GM18507 (cell line): ENCODE measurements at places on chromosomes 12 and 14.

DNA sequence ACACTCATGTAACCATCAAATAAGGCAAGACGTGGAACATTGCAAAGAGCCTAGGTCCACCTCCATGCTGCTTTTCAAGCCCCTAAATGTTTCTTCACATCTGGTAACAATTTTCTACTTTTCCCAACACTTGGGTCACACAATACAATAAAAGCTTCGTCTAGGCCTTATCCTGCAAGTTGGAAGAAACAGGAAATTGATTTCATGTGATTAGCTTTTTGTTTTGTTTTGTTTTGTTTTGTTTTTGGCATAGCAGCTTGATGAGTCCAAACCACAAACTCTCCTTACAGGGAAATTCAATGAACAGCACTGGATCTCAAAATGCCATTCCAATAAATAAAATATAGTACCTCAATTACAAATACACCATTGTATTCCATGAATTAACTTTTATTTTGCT is 19.3 kb downstream of the TAS2R50 start:
- DNase-seq: no peak

DNA sequence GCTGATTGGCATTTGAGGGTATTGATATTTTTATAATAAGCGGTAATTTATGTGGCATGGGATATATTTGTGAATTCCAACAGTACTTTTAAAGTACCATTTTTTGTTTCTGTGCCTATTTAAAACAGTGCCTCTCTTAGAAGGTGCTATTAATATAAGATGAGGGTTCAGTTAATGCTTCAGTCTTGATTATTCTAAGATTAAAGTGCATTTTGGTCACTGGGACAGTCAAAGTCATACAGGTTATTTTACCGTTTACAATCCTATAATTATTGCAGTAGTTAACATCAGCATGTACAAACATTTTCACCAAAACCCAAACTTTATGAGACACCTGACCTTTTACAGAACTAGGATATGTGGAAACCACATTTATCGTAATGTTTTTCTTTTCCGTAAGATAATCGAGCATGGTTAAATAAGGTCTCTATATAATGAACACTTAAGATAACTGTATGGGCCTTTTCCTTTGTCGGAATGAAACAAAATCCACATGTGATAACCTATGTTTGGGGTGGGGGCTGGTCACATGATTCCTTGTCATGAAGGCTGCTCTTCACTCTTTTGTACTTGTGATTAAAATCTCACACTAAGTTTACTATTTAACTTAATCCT is 37.7 kb upstream of the DNM1L start:
- no peak for DNase-seq

- no peak for DNase-seq
These were observed 32.8 kb downstream of the HVCN1 start for GRCh38 chr12:110656071-110656655.

DNA sequence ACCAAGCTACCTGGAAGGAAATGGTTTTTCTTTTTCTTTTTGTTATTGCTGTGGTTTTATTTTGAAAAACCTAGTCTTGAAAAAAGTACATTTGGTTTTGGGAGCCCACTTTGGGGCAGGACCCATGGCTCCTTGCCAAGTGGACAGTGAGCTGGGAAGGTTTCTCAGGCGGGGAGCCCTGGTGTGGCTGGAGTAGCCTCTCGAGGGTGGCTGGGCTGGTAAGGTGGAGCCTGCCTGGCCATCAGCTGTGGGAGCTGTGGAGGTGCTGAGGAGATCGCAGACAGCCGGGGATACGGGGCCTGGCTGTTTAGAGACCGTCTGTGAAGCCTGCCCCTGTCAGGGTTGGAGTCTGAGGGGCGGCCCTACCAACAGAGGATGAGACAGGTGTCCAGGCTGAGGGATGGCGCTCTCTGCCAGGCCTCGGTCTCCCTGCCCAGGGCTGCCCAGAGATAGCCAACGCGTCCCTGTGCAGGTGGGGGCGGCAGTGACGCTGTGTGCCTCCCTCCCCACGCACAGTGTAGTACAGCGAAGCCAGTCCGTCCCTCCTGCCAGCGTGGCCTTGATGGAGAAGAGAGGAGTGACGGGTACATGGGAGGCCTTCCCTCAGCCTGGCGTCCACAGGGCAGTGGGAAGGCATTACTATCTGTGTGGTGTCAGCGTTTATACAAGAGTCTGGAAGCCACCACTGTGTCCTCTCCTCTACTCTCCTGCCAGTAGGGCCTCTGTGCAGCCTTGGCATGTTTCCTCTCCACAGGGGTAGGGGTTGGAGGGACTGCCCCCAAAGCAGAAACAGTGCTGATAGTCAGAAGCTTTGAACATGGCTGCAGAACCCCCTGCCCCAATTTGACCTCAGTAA is 5.9 kb downstream of the RIN3 start:
- DNase-seq: no peak

GRCh38 chr14:79576424-79576823 is 634.9 kb downstream of the DIO2 start:
- no peak for DNase-seq

- no peak for DNase-seq
These were observed 12.8 kb downstream of the MYRFL start for GRCh38 chr12:69837657-69838415.

- no peak for DNase-seq
These were observed 103.6 kb upstream of the CCDC91 start for GRCh38 chr12:28086521-28087155.

DNA sequence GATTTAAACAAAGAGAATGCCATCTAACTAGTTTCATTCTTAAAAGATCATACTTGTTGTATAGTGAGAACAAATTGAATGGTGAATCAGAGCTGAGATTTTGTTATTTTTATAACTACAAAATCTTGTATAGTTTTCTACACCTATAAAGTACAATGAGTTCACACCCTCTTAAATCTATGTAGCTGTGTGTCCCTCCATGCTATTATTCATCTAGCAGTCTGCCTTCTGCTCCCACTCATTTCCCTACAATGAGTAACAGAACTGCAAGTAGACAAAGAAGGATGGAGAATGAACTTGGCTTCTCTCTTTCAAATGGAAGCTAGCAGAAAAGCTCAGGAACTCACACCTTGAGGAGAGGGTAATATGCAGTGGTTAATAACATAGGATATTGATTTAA is 7.1 kb downstream of the IFNG-AS1 start:
- DNase-seq: no peak

DNA sequence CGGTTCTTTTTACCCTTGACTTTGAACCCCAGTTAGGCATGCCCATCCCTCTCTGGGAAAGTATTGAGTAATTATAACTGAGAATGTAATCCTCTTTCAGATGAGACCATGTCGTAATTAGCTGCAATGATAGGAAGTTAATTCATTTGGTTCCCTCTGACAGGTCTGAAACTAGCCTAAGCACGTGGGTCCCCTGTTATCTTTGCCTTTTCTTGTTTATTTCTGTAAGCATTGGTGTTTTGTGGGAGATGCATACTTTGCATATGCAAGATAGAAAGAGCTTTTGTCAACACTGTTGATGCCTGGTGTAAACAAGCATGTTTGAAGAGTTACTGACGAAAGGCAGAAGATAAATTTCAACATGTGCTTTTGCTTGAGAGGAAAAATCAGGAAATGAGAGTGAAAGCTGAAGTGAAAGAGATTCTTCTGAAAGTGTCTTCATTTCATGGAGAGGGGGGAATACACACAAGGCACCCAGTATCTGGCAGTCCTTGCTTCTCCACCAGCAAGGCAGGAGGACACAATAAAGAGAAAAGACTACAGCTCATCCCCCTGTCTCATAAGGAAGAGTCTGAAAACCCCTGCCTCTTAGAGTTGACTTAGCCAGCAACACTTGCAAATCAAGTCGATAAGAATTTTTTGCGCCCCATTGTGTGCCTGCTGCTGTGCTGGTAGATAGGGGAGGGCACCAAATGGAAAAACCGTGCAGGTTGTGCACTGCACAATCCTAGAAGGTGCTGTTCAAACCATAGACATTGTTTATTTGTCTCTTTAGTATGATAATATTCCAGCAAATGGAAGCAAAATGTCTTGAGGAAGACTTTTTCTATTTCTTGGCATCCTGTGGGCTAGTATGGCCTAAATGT is 77.8 kb downstream of the SLC24A4 start:
- DNase-seq: peak; percentile 18

- no peak for DNase-seq
These were observed 283.4 kb downstream of the DAD1 start for GRCh38 chr14:22305607-22306006.

- no peak for DNase-seq
These were observed 834 bp downstream of the COCH start for GRCh38 chr14:30874999-30875787.
